Posterior vena cava (tissue), 2 donors: ENCODE measurements at places on chromosomes 6 and 20.

GRCh38 chr6:37078814-37079213 lies 73.4 kb downstream of the FGD2 start:
- DNase-seq = no peak

DNA sequence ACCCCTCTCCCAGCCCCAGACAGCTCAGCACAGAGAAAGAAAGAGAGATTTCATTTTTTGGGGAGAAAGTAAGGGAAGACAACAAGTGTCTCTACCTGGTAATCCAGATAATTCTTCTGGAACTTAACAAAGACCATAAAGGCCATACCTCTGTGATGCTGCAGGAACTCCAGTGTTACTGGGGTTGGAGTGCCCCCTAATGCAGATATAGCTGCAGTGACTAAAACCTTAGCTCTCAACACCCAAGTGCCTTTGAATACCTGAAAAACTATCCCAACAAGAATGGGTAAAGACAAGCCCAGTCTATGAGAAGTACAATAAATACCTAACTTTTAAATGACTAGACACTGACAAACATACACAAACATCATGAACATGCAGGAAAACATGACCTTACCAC lies 365.3 kb upstream of the PTCHD4 start:
- DNase-seq = no peak

DNA sequence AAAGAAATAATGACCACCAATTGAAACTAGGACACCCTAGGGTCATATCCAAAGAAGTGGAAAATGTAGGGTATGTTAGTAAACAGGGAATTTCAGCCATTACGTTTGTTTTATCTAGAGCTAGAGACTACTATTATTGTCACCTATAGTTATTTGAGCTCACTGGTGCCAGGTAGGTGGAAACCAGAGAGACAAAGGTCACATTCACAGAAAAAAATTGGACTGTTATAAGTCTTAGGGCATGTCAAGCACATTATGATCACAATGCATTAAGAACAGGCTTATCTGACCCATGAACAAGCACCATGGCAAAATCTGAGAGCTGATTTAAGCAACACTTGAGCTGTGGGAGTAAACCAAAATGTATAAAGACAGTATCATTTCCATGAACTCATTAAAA lies 530.1 kb upstream of the CITED2 start:
- no peak for DNase-seq

GRCh38 chr20:40670253-40670652 lies 18.8 kb downstream of the MAFB start:
- DNase-seq = no peak

DNA sequence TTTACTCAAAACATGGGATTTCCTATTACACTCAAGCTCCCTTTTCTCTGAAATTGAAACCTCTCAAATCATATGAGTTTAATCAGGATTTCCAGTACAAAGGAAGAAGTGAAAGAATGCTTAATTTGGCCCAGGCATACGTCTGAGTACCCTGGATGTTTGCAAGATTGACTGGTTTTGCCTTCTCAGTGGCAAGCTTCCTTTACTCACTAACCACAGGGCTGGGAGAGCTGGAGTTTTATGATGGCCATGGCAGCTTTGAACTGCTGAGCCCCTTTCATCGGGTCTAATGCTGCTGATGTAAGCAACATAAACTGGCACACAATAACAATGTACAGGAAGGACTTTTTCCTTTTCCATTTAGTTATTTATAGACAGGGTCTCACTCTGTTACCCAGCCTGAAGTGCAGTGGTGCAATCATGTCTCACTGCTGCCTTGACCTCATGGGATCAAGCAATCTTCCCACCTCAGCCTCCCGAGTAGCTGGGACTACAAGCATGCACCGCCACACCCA lies 194.8 kb downstream of the SLC35F1 start:
- no peak for DNase-seq

GRCh38 chr6:7236306-7237209 lies 76.4 kb downstream of the SSR1 start:
- DNase-seq = no peak

DNA sequence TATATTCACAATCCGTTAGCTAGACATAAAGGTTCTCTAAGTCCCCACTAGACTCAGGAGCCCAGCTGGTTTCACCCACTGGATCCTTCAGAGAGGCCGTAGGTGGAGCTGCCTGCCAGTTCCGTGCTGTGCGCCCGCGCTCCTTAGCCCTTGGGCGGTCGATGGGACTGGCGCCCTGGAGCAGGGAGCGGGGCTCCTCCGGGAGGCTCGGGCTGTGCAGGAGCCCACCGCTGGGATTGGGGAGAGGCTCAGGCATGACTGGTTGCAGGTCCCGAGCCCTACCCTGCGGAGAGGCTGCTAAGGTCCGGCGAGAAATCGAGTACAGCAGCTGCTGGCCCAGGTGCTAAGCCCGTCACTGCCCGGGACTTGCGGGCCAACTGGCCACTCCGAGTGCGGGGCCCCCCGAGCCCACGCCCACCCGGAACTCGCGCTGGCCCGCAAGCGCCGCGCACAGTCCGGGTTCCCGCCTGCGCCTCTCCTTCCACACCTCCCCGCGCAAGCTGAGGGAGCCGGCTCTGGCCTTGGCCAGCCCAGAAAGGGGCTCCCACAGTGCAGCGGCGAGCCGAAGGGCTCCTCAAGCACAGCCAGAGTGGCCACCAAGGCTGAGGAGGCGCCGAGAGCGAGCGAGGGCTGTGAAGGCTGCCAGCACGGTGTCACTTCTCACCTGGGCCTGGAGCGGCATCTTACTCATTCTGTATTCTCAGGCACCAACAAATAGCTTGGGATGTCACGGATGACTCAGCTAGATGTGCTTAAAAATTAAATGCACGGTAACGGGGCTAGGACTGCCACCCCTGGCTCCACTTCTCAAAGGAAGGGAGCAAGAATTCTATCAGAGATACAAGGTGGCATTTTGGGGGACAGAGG lies 44.1 kb downstream of the IRF4 start:
- peak; percentile 74 for DNase-seq

DNA sequence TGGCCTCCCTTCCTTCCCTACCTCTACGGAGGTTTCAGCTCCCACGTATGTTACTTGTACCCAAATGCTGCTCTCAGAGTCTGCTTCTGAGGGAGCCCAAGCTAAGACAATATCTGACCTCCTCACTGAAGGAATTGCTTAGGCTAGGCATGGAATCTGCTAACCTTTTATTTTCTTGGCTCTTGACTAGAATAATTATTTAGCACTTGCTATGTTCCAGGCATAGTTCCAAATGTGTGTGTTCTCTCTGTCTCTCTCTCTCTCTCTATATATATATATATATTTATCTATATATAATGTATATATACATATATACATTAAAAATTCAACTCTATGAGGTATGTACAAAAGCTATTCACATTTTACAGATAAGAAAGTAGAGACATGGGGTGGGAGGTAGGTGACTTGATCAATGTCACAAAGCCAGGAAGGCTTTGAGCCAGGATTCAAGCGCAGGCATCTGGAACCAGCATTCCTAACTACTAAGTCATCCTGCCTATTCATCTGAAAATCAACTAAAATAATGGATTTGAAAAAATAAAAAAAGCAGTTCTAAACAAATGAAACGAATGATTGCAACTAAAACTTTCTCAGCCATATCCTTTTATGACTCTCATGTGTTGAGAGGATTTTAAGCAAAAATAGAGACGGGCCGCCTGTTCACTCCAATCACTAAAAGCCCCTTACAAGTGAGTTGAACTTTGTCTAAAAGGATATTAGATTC lies 189.7 kb upstream of the JAG1 start:
- DNase-seq = no peak

GRCh38 chr20:4261333-4262284 lies 246.3 kb upstream of the RNF24 start:
- DNase-seq = no peak

DNA sequence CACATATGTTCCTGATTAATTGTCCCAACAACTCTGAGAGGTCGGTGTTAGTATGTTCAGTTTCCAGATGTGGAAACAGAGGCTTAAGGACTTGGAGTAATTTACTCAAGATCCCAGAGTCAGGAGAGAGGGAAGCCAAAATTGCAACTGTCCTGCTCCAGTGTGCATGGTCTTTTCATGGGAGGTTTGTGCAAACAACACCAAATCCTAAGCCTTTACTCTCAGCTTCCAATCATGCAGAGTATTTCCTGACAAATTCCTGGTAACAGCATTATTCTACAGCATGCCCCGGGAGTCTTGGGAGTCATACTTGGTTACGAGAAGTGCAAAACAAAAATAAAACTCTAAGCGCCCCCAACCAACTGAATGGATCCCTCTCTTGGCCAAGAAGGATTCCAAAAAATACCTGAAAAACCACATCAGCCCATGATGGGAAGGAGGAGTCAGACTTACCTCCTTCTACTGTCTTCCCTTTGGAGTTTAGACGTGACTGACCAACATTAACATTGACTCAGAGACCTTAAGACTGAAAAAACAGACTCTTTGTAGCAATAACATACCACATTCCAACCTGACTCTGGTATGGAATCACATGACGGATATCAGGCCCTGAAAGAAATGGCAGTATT lies 30.8 kb upstream of the PPP1R3G start:
- DNase-seq = no peak

GRCh38 chr20:59158673-59159072 lies 4.9 kb upstream of the ZNF831 start:
- no peak for DNase-seq

GRCh38 chr6:167687116-167687725 lies 139.5 kb upstream of the AFDN start:
- peak; percentile 36 for DNase-seq

DNA sequence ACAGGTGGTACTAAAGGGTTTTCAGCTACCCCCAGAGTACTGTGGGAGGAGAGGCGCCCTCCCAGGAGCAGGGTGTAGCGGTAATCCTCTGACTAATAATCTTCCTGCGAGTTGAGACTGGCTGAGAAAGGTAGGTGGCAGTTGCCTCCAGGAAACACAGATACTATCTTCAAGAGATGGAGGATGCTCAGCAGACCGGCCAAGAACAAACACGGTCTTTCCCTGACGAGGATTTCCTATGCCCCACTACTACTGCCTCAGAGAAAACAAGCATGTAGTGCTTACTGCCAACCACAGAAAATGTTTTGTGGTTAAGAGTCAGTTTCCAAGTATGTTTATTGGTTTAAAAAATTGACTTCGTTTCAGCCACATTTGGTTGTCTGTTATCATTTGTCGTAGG lies 26.8 kb downstream of the C6orf89 start:
- DNase-seq = no peak

GRCh38 chr6:14695579-14695978 lies 550.3 kb upstream of the JARID2 start:
- DNase-seq = no peak

DNA sequence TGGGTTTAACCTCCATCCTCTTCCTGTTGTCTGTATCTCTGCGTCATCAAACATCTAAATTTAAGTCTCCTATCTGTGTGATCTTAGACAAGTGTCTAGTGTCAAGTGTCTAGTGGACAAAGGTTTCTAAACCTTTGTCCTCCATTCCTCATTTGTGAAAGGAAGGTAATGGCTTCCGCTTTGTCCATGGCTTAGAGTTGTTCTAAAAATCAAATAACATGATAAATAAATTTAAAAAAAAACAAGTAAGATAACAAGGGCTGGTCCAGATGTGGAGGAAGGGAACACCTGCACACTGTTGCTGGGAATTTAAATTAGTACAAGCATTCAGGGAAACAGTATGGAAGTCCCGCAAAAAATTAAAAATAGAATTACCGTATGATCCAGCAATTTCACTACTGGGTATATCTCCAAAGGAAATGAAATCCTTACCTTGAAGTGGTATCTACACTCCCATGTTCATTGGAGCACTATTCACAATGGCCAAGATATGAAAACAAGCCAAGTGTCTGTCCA lies 17.6 kb upstream of the SERPINB1 start:
- no peak for DNase-seq

GRCh38 chr20:58692579-58693225 lies at the start of gene NPEPL1:
NPEPL1 (plus strand) TSS chr20:58692800; CDS start chr20:58692901, 101 bp downstream.
- DNase-seq = no peak

GRCh38 chr6:324729-325125 lies 32.4 kb downstream of the DUSP22 start:
- DNase-seq = peak; percentile 85

DNA sequence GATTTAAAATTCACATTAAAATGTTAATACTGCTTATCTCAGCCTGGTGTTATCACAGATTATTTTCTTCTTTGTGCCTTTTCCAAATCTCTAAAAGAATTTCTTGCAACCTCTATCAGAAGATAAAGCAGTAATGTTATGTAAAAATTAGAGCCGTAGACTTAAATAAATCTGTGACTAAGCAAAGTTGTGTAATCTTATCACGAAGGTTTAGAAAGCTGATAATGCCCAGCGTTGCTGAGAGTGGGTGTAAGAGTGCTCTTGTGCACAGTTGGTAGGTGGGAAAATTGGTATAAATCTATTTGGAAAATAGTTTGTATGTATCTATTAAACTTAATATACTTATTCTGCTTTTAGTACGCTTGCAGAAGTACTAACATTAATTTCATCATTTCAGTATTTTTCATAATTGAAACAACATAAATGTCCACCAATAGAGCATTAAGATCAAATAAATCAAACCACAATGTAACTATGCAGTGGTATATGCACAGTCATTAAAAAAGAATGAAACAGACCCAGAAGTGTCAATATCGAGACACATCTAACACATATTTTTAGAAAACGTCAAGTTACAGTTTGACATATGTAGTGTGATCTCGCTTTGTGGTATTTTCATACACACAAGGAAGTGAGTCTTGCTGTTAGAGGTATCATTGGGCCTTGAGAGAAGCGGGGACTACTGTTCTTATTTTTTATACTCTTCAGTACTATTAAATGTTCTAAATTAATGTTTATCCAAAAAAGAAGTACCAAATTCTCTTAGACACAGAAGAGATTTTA lies 54.4 kb upstream of the PBOV1 start:
- DNase-seq = no peak

DNA sequence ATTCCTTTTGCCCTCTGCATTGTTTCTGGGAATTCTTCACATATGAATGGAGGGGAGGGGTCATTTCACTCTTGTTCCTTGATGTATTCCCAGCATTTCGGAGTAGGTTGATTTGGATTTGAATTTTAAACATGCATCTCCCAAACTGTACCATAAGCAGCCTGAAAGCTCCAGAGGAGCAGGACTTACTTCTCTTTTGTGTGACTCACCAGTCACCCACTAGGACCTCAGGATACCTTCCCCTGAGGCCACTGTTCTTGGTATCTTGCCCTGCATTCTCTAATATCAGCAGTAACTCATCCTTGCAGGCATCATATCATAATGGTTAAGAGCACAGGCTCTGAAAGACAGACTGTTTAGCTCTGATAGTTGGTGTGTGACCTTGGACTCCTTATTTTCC lies 703 bp downstream of the MRPL2 start:
- DNase-seq = no peak

DNA sequence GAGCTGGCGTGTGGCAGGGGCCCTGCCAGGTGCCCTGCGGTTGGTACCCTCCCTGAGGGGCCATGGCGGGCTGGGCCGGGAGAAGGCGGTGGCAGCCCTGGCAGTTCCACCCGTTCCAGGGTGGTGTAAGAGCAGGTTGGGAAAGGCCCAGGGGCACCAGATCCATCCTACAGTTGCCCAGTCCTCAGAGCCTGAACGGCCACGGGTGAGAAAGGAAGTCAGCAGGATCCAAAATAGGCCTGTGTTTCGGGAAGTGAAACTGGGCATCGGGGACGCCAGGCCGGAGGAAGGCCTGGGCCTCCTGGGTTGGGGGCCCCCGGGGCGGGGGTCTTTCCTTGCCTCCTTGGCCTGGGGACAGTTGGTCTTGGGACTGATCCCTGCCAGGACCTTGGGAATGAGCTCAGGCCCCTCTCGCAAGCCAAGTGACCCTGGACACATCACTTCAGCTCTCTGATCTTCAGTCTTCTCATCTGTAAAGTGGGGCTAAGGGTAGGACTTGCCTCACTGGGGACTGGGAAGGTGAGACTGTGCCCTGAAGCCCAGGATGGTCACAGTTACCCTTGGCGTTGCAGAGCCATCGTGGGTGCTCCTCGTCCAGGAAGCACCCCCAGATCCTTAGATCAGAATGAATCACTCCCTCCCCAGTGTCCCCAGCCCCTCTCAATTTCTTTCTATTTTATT lies 18.1 kb upstream of the NOL4L start:
- peak; percentile 86 for DNase-seq
